ENCODE measurements at places on chromosomes 2 and 18. TPM values are rescaled to one million over a fixed set of nuclear protein-coding genes. Genes with fewer than 3 reads are reported as not detected.

GRCh38 chr2:81529944-81530343 lies 1225.4 kb upstream of the LRRTM1 start:
- H3K36me3 ChIP-seq: no peaks in the 10 kb centered on the region
- H3K4me3 ChIP-seq: no peak overlapping the region
- no peaks in the 10 kb centered on the region for H3K4me1 ChIP-seq
- no peak for DNase-seq
- no peaks in the 10 kb centered on the region for H3K27me3 ChIP-seq
- H3K27ac ChIP-seq: no peak overlapping the region

GRCh38 chr18:13018374-13018773 lies 27.2 kb downstream of the CEP192 start:
- no peak overlapping the region for H3K27ac ChIP-seq
- no peak overlapping the region for H3K4me3 ChIP-seq
- no peaks in the 10 kb centered on the region for H3K4me1 ChIP-seq
- H3K36me3 ChIP-seq: peaks cover 11% of the 10 kb centered on the region
- DNase-seq: no peak

GRCh38 chr2:190343536-190344275 lies at the start of gene INPP1:
Gene INPP1 (plus strand): TSS chr2:190343589. CDS start chr2:190360103, 16,514 bp downstream.
- H3K4me1 ChIP-seq: peaks cover 3% of the 10 kb centered on the region
- DNase-seq: peak; percentile 9
- H3K4me3 ChIP-seq: peak within 1 kb of the TSS; percentile 66
- H3K27ac ChIP-seq: peak within 1 kb of the TSS; percentile 26
- no peaks in the 10 kb centered on the region for H3K36me3 ChIP-seq
- H3K27me3 ChIP-seq: no peaks in the 10 kb centered on the region

DNA sequence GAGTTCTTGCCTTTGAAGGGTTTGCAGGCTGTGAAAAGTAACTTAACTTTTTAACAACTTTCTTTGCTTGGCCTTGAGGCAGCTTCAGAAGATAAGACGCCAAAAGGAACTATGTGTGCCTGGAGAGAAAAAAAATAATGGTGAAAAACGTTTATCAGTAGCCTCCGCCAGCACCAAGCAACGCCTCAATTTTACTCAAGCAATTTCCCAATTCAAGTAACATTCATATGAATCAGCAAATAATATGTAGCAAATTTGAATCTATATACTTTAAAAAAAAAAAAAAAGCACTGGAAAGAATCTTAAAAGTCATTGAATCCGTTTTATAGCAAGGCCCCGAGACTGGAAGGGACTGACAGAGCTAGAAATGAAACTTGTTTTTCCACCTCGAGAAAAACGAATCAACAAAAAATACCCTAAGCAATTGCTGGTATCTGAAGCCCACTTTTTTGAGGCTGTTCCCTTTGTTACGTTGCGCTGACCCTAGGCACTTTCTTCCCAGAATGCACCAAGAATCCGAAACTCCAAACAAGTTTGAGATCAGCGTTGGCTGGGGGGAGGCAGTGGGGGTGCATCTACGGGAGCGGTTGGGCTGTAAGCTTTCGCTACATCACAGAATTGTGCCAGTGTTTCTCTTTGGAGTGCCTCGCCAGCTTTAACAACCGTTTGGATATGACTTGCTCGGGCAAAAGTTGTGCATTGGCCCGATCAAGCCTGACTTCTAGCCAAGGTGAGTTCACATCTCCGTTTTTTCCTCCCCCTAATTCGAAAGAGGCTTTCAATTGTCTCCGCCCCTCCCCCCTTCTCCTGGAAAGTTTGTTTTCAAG lies 2.7 kb upstream of the TGIF1 start:
- H3K27ac ChIP-seq: peak overlapping the region; percentile 96
- peaks cover 4% of the 10 kb centered on the region for H3K4me1 ChIP-seq
- DNase-seq: peak; percentile 12
- H3K27me3 ChIP-seq: no peaks in the 10 kb centered on the region
- H3K36me3 ChIP-seq: no peaks in the 10 kb centered on the region

GRCh38 chr18:36217348-36217747 lies 30.1 kb downstream of the MOCOS start:
- no peak overlapping the region for H3K27ac ChIP-seq
- H3K4me3 ChIP-seq: no peak overlapping the region
- no peaks in the 10 kb centered on the region for H3K4me1 ChIP-seq
- no peaks in the 10 kb centered on the region for H3K36me3 ChIP-seq

DNA sequence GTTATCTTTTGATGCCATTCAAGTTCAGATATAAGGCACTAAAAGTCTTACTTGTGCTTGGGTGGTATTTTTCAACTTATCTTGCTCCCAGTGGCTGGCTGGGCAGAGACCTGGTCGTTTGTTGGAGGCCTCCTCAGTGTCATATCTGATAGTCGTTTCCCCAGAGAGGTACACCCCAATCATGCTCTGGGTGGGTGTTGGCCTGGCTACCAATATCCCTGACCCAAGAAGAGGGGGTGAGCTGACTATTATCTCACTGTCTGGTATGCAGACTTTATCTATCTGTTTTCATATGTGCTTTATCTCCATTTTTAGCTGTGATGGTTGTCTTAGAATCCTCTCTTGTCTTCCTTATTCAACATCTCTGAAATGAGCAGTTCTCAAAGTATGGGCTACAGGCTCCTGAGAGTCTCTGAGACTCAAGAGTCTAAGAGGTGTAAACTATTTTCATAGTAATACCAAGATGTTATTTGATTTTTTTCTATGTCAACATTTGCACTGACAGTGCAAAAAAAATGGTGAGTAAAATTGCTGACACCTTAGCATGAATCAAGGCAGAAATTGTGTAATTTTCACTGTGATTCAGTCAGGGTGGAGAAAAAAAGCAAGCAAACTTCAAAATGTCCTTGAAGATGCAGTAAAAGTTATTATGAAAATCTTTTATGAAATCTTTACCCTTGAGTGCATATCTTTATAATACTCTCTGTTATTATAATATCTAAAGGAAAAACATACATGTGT lies 12.3 kb upstream of the PLEK start:
- no peak for DNase-seq
- H3K36me3 ChIP-seq: no peaks in the 10 kb centered on the region
- H3K27me3 ChIP-seq: no peaks in the 10 kb centered on the region
- no peaks in the 10 kb centered on the region for H3K4me1 ChIP-seq
- no peak overlapping the region for H3K27ac ChIP-seq

- H3K36me3 ChIP-seq: no peaks in the 10 kb centered on the region
- no peaks in the 10 kb centered on the region for H3K27me3 ChIP-seq
- no peak overlapping the region for H3K4me3 ChIP-seq
- no peak overlapping the region for H3K27ac ChIP-seq
- no peak for DNase-seq
These were observed 74.3 kb downstream of the IRS1 start for GRCh38 chr2:226725126-226725860.

- H3K4me3 ChIP-seq: no peak overlapping the region
- no peaks in the 10 kb centered on the region for H3K4me1 ChIP-seq
- H3K36me3 ChIP-seq: no peaks in the 10 kb centered on the region
- DNase-seq: no peak
- H3K27ac ChIP-seq: no peak overlapping the region
- no peaks in the 10 kb centered on the region for H3K27me3 ChIP-seq
These were observed 88.4 kb downstream of the NYAP2 start for GRCh38 chr2:225487878-225488416.

GRCh38 chr2:218003981-218004419 lies 1.2 kb upstream of the TNS1 start:
- H3K4me1 ChIP-seq: no peaks in the 10 kb centered on the region
- no peaks in the 10 kb centered on the region for H3K36me3 ChIP-seq
- H3K27ac ChIP-seq: no peak overlapping the region
- no peak overlapping the region for H3K4me3 ChIP-seq

GRCh38 chr2:147945660-147946059 lies 74.9 kb downstream of the ORC4 start:
- H3K27ac ChIP-seq: no peak overlapping the region
- no peaks in the 10 kb centered on the region for H3K4me1 ChIP-seq
- no peak for DNase-seq
- no peak overlapping the region for H3K4me3 ChIP-seq
- H3K36me3 ChIP-seq: no peaks in the 10 kb centered on the region

Gene COL6A3
- 2.2 TPM for total RNA-seq

Gene COL5A2
- 2.3 TPM for total RNA-seq

Gene AQP12A
- not detected for total RNA-seq

Gene RTP5
- total RNA-seq: not detected

Gene CENPA
- not detected for total RNA-seq

Gene GPR39
- total RNA-seq: not detected

Gene GPAT2
- total RNA-seq: 3.4 TPM

Gene LIMS3
- total RNA-seq: 0.19 TPM

Gene SPC25
- 24.0 TPM for total RNA-seq

Gene SP140
- total RNA-seq: 107 TPM

Gene IL37
- total RNA-seq: not detected

Gene SERPINB12
- not detected for total RNA-seq
